ENCODE measurements at places on chromosomes 3 and 15. TPM values are rescaled to one million over a fixed set of nuclear protein-coding genes. Genes with fewer than 3 reads are reported as not detected.

The HDGFL3 gene
- 91.9 TPM for total RNA-seq

DNA sequence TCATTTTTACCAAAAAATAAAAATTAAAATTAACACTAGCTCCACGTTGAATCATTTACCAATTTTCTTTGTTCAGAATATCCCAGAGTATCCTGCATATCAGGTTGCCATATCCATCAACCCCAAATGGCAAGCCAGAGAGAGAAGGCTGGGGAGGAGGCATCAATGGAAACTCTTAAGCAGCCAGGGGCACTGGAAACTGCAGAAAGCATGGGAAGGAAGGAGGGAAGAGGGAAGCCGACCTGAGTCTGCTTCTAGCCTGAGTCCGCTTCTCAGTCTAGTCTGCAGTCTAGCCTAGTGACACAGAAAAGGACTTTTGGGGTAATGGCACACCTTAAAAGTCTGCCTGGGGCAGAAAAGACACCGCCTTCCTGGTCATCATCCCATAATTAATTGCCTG, 1.6 kb upstream of the MTHFS start:
- no peak for DNase-seq
- no peak overlapping the region for H3K27ac ChIP-seq
- H3K27me3 ChIP-seq: no peaks in the 10 kb centered on the region

DNA sequence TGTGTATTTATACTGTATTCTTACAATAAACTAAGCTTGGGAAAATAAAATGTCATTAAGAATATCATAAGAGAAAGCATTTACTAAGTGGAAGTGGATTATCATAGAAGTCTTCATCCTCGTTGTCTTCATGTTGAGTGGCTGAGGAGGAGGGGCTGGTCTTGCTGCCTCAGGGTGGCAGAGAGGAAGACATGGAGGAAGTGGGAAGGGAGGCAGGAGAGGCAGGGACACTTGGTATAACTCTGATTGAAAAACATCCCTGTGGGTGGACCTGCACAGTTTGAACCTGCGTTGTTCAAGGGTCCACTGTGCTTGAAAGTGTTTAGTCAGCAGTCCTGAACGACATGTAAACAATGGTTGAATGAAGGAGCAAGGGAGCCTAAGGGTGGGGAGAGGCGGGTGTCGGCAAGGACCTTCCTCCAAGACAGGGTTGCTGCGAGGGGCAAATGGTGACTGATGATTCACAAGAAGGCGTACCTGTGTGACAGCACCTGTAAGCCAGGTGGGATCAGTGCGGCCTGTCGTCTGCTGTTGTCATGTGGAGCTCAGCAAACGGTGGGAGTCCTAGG, 103.8 kb upstream of the KLF13 start:
- H3K27ac ChIP-seq: no peak overlapping the region
- H3K27me3 ChIP-seq: peaks cover 15% of the 10 kb centered on the region
- no peak for DNase-seq
- H3K4me1 ChIP-seq: peaks cover 9% of the 10 kb centered on the region

The NPAP1 gene
- not detected for total RNA-seq
